Thyroid gland (tissue), 4 donors: ENCODE measurements at places on chromosomes 4 and X.
A peak's percentile ranks its signal among the peaks of the same experiment; 100 is the strongest.

DNA sequence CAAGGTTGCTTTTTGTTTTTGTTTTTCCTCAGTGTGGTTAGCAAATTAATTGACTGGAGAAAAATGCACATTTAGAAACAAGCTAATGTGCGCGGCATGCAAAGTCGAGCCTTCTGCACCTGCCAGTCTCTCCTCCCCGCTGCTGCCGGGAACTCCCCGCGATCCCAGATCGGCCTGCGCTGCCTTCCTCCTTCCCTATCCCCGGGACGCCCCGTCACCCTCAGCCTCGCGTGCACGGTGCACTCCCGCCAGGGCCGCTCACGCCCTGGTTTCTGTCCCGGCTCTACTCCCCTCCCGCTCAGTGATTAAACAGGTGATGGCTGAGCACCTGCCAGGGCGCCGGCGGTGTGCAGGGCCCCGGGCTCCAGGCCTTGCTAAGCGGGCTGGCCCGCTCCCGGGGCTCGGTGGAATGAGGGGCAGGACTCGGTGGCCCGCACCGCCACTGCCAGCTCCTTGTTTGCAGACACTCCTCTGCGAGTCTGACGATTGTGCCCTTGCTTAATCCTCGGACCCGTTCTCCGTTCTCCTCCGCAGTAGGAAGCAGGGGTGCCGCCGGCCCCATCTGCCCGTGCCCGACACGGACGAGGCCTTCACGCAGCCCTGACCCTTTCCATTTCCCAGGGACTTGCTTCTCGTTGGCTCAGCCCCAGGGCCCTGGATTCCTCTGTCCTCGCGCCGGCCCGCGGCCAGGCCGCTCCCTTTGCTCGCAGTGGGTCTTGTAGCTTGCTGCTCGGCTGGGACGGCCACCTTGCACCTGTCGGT lies 143.4 kb downstream of the TRIML1 start:
- DNase-seq = no peak

- no peak for DNase-seq
Measured at GRCh38 chrX:18985186-18985435, 1.2 kb upstream of the PHKA2 start.

DNA sequence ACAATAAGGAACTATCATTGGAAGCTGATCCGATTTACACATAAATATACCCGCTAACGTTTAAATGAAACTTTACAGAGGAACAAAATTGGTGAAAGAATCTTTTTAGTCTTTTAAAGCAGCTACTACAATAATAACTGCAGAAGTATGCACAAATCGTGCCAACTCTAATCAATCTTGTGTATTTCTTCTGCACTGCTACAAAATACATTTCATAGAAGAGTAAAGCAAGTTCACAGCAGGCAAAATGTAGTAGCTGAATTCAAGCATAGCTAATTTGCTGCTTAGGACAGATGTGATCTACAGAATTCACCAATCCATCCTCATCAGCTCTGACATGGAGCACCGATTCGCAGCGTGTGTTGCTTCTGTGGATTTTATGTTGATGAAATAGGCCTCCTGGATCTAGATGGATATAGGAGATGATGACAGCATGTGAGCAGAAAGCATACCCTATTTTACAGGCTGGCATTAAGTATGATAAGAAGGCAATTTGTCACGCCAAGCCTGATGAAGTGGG lies 367.3 kb upstream of the FGF13 start:
- no peak for DNase-seq

DNA sequence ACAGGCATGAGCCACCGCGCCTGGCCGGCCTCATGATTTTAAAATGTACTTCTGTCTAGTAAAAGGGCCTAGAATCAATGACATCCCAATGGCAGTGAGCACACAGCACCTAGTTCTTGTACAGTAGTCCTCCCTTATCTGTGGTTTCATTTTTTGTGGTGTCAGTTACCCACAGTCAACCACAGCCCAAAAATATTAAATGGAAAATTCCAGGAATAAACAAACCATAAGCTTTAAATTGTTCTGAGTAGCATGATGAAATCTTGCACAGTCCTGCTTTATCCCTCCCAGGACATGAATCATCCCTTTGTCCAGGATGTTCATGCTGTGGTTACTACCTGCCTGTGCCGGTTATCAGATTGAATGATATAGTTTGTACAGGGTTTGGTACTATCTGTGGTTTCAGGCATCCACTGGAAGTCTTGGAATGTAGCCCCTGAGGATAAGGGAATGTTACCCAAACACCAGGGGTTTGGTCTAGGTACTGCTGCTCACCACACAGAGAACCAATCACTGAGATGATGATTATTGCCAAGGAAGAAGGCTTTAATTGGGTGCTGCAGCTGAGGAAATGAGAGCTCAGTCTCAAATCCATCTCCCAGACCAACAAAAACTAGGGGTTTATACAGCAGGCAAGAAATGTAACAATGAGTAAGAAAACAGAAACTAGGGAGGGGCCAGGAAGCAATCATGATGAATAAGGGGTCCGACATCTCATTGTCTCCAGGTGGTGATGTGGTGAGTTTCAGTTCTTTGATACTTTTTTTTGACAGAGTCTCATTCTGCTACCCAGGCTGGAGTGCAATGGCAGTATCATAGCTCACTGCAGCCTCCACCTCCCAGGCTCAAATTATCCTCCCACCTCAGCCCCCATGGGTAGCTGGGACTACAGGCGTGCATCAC lies 16.2 kb upstream of the FHL1 start:
- no peak for DNase-seq

- no peak for DNase-seq
Measured at GRCh38 chr4:823176-823760, 2.7 kb downstream of the CPLX1 start.

- no peak for DNase-seq
Measured at GRCh38 chr4:116733370-116733769, 352.0 kb downstream of the TRAM1L1 start.

DNA sequence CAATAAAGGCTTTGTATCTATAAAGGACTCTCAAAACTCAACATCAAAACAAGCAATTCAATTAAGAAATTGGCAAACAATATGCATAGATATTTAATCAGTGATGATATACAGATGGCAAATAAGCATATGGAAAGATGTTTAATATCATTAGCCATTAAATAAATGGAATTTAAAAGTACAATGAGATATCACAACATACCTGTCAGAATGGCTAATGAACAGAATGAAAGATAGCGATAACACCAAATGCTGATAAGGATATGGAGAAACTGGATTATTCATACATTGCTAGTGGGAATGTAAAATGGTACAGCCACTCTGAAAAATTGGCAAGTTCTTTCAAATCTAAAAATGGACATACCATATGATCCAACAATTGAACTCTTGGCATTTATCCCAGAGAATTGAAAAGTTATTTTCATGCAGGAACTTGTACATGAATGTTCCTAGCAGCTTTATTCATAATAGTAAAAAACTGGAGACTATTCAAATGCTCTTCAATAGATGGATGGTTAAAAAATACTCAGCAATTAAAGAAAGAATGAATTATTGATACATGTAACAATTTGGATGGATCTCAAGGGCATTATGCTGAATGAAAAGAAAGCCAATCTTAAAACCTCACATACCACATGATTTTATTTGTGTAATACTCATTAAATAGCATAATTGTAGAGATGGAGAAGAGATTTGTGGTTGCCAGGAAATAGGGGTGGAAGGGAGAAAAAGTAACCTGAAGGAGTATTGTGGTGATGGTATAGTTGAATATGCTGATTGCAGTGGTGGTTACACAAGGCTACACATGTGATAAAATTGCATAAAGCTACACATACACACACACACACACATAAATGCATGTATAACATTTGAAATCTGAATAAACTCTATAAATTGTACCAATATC lies 45.9 kb upstream of the ALG13 start:
- DNase-seq = no peak

- no peak for DNase-seq
Measured at GRCh38 chrX:16039363-16039762, 84.0 kb upstream of the GRPR start.

DNA sequence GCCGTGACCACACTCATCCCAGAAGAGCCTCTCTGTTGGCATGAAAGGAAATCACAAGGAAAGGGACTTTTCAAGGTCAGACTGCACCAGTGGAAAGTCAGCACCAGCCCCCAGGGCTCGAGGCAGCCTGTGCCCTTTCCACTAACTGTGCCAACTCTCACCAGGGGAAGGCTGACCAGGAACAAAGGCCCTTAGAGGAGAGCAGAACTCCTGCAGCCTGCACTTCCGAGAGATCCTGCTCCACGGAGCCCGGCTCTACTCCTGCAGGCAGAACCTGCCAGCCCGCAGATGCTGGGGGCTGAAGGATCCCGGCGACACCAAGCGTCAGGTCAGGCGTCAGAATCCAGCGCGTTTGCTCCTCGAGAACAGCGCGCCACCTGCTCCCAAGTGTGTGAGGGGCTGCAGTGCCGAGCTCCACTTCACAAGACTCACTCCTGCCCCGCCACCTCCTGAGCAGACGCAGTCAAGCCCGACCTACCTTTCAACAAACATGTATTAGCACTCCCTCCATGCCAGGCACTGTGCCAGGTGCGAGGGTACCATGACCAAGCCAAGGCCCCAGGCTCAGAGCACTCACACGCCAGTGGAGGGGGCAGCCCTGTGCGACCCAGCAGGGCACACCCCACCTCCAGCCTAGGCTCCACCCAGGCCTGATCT lies 13.6 kb upstream of the HELT start:
- DNase-seq = peak; percentile 94

DNA sequence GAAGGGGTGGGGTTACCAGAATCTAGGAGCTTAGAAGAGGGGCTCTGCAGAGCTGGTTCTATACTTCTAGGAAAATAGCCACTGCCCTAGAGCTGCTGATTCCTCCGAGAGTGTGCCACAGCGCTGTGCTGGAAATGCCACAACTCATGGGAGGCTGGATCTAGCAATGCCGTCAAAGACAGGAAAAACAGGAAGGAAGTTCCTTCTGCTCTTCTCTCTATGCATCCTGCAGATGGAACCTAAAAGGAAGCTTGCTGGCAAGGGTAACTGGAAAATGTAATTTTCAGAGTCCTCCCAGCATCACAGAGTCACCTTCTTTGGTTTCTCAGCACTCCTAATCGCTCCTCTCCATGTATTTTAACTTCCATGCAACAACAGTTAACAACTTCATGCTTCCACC lies 121.2 kb upstream of the TLL1 start:
- DNase-seq = no peak

GRCh38 chr4:183011213-183011907 lies 87.7 kb upstream of the WWC2 start:
- DNase-seq = no peak

- DNase-seq = no peak
Measured at GRCh38 chr4:158295053-158295452, 84.8 kb downstream of the TMEM144 start.

GRCh38 chr4:175772170-175772705 lies 39.8 kb downstream of the GPM6A start:
- no peak for DNase-seq

- no peak for DNase-seq
Measured at GRCh38 chr4:172152284-172152683, 339.1 kb downstream of the GALNTL6 start.

GRCh38 chr4:156538651-156539257 lies 432.8 kb downstream of the PDGFC start:
- no peak for DNase-seq

GRCh38 chr4:151284534-151285245 lies 7.7 kb downstream of the PRSS48 start:
- no peak for DNase-seq
